ENCODE measurements at places on chromosomes 2 and 18.
A peak's percentile ranks its signal among the peaks of the same experiment; 100 is the strongest.

GRCh38 chr2:176127774-176128072 is 1.8 kb upstream of the HOXD8 start:
- no peak for DNase-seq

DNA sequence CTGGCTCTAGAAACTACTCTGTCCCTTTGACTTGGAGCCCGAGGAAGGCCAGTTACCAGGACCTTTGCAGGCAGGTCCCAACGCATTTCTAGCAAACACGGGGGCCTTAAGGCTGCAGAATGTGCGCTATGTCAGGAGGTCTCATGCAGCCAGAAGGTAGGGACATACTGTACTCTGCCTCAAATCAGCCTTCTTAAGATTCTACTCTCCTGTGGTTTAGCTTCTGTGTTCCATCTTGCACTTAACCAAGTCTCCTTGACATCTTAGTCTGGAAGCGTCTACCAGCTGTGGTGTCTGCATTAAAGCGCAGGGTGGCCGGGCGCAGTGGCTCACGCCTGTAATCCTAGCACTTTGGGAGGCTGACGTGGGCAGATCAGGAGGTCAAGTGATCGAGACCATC is 65.5 kb downstream of the STEAP3 start:
- DNase-seq, result no peak

- no peak for DNase-seq
Measured at GRCh38 chr2:166158546-166158945, 30.7 kb upstream of the SCN1A start.

DNA sequence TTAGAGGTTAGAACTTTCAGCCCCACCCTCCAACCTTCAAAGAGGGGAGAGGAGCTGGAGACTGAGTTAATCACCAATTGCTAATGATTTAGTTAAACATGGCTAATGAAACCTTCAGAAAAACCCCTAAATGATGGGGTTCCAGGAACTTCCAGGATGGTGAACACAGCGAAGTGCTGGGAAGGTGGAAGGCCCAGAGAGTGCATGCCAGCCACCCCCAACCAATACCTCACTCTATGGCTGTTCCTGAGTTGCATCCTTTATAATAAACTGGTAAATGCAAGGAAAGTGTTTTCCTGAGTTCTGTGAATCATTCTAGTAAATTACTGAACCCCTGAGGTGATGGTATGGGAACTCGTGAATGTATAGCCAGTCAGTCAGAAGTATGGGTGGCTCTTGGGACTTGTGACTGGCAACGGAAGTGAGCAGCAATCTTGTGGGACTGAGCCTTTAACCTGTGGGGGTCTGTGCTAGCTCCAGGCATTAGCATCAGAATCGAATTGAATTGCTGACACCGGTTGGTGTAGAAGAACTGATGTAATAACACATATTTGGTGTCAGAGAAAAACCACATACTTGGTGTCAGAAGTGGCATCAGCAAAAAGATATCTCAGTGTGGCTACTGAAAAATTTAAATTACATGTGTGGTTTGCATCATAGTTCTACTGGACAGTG is 37.4 kb downstream of the NPHP1 start:
- no peak for DNase-seq

- no peak for DNase-seq
Measured at GRCh38 chr2:179591690-179592089, 269.7 kb downstream of the ZNF385B start.

- DNase-seq, result no peak
Measured at GRCh38 chr2:79801082-79801481, 288.2 kb downstream of the CTNNA2 start.

GRCh38 chr2:236608710-236609109 is 39.1 kb downstream of the ACKR3 start:
- DNase-seq, result no peak

DNA sequence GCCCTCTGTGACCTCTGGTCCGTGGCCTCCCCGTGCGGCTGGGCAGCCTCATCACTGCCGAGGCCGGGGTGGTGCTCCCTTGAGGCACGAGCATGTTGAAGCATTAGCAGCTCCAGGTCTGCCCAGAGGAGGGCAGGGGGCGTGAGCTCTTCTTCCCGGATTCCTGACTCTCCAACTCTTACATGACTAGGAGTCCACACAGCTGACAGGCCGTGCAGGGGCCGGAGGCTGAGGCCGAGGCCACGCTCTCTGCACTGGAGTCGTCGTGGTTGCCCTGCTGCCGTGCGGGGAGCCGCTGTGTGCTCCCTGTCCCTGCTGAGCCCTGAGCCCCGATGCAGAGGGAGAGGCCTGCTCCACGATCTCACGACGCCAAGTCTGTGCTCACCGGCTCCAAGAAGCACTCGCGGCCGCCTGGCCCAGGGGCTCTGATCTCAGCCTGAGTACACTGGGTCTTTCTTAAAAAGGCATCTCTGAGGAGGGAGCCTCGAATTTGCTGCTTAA is 19.4 kb upstream of the KCNG2 start:
- no peak for DNase-seq

- DNase-seq, result no peak
Measured at GRCh38 chr2:2621855-2622254, 290.8 kb upstream of the MYT1L start.

DNA sequence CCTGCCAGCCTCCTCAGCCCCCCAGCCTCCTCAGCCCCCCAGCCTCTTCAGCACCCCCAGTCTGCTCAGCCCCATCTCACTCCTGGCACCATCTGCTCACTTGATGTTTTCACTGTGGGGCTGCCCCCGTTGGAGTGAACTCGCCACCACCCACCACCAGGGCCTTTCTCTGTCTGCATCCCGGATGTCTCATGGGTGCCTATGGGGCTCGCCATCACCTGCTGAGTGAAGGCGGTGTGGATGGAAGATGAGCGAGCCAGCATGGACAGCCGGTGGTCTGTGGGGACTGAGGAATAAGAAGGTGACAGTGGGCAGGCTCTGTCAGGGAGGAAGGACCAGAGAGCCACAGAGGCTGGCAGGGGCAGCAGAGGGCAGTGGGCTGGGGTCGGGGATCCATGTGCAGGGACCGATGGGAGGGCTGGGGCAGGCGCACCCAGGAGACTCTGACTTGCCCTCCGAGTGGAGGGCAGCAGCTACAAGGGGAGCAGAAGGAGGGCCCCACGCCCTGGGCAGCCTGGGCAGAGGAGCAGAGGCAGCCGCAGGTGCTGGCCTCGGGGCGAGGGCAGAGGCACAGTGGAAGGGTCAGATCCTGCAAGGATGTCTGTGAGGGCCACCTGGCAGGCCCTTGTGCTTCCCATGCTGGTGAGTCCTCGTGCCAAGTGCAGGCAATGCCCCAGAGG is 74.7 kb upstream of the ODC1 start:
- no peak for DNase-seq

DNA sequence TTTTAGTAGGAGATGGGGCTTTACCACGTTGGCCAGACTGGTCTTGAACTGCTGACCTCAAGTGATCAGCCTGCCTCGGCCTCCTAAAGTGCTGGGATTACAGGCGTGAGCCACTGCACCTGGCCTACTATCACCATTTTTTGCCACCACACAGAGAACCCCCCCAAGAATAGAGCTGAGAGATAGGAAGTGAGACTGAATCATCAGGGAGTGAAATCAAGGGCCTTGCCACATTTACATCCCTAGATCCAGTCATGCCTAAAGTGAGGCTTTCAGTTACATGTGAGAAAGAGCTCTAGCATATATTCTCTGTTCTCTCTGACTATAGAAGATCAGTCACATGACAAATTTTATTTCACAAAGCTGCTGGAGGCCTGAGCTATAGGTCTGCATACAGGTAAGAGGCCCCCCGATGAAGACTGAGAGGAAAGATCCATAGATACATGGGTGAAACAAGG is 28.0 kb upstream of the KCMF1 start:
- DNase-seq, result no peak

GRCh38 chr2:45184606-45185005 is 175.4 kb upstream of the SIX2 start:
- DNase-seq, result no peak

DNA sequence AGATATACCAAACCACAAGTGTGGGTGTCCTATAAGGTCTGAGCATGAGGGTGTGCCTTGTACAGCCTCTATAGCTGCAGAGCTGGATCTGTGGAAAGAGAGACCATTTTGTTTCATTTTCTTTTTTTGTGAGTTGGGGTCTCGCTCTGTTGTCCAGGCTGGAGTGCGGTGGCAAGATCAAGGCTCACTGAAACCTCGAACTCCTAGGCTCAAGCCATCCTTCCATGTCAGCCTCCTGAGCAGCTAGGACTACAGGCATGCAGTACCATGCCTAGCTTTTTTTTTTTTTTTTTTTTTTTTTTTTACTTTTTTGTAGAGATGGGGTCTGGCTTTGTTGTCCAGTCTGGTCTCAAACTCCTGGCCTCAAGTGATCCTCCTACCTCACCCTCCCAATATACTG is 10.7 kb downstream of the KIF3C start:
- DNase-seq, result no peak

DNA sequence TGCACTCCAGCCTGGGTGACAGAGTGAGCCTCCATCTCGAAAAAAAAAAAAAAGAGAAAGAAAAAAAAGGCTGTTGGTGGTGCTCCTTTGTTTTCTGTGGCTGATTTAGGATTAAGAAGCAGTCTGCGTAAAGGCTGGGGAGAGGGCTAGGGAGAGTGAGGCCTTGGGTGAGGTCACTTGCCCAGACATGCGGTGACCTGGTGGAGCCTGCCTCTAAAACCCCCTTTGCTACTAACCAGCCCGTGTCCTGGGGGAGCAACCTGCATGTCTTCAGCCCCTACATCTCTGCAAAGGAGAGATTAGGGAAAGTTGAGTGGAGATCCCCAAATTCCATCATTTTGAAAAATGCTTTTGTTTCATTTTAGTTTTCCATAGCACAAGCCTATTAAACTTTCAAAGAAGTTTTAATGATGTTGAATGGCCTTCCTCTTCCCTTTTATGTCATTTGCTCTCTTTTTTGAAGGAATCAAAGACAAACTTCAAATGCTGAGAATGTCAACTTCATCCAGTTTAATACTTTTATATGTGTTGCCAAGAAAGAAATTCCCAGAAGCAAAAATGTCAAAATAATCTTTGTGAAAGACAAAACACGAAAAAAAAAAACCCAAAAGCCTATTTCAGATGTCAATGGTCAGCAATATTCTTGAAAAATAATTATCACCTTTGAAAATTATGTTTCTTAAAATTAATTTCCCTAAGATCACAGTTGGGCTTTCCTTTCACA is 38.9 kb upstream of the RALBP1 start:
- DNase-seq, result no peak

DNA sequence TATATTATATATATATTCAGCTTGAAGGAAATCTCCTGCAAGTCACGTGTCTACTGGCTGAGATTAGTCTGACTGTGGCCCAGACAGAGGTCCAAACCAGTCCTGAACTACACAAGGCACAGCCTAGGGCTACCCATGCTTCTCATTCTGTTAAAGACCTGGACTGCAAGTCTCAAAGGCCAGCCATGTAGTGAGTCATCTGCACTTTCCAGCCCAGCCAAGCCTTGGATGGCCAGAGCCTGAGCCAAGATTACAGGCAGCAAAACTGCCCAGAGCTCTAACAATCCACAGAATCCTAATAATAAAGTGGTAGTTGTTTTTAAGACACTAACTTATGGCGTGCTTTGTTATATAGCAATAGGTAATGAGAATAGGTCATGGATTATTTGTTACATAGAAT is 259.6 kb downstream of the SS18 start:
- no peak for DNase-seq

- DNase-seq, result no peak
Measured at GRCh38 chr18:42255908-42256765, 301.1 kb downstream of the PIK3C3 start.

DNA sequence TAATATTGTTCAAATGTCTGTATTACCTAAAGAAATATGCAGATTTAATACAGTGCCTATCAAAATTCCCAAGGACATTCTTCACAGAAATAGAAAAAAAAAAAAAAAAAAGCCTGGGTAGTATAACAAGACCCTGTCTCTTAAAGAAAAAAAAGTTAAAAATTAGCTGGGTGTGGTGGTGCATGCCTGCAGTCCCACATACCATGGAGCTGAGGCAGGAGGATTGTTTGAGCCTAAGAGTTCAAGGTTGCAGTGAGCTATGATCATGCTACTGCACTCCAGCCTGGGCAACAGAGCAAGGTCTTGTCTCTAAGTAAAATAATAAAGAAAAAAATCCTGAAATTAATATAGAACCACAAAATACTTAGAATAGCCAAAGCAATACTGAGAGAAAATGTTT is 51.9 kb downstream of the SLC16A14 start:
- no peak for DNase-seq

DNA sequence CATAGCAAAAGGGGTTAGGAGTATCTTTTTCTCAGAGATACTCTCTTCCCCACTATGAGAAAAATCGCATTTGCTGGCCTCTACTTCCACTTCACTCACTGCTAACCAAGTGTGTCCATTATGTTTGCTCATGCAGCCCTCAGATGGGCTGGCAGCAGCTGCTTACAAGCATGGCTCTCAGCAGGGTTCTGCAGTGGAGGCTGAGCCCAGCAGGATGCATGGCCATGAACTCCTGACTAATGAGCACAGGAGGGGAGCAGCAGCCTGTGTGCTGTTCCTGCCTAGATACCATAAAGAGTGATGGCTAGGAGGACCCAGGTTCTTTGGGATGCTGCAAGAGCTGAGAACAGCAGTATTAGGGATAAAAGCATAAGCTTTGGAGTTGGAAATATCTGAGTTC is 316.9 kb upstream of the THSD7B start:
- no peak for DNase-seq

DNA sequence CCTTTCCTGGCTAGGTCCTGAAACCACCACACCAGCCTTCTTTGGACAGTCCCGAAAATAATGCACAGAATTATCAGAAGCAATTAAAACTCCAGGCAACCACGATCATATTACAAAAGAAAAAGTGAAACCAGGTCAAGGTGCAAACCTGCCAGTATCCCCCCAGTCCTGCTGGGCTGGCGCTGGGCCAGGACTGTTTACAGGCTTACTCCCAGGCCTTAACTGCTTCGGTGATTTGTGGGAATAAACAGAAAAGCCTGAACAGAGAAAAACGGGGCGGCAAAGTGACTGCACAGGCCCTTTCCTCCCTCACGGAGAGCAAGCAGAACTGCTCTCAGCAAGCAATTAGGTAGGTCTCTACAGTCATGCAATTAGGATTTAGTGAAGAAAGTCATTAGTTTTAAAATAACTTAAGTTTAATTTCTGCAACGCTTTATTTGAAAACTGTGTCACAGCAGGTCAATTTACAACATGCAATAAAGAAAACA is 1.3 kb downstream of the HDAC4 start:
- DNase-seq, result peak; percentile 61

GRCh38 chr2:205807229-205807628 is 124.9 kb downstream of the NRP2 start:
- no peak for DNase-seq

- no peak for DNase-seq
Measured at GRCh38 chr18:30623401-30624065, 419.0 kb downstream of the DSC3 start.

DNA sequence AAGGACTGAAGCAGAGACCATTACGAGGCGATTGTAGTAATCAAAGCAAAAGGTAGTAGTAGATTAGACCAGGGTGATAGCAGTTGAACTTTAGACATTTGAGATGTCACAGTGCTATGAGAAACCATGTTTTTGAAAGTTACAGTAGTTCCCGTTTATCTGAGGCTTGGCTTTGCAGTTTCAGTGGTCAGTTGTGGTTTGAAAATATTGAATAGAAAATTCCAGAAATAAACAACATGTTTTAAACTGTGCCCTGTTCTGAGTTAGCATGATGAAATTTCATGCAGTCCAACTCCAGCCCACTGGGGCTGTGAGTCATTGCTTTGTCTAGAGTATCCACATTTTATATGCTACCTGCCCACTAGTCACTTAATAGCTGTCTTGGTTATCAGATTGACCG is 47.5 kb downstream of the ZNF638 start:
- peak; percentile 29 for DNase-seq
